GM04503 (cell line): ENCODE measurements at places on chromosomes 16 and 17.

GRCh38 chr17:77404812-77405581 is 264.2 kb downstream of the SEC14L1 start:
- peak; percentile 48 for DNase-seq

GRCh38 chr16:57283959-57284208 is 588 bp downstream of the PLLP start:
- DNase-seq: no peak

GRCh38 chr16:87687126-87687910 is 78.5 kb downstream of the KLHDC4 start:
- no peak for DNase-seq

GRCh38 chr17:13784434-13785095 is 182.8 kb upstream of the HS3ST3A1 start:
- DNase-seq: no peak

DNA sequence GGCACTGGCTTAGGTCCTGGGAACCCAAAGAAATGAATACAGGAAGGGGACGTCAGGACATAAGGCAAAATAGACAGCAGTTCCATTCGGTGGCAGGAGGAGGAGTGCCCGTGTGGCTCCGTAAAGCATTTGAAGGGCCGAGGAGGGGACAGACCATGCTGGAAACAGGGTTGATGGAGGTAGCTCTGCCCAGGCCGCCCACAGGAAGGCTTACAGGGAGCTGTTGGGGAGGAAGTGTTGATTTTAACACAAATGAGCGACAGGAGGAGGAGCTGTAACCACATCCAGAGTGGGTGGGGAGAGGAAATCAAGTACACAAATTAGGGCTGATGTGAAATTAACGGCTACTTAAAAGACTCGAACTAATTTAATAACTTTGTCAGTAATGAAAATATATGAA is 54.6 kb downstream of the RBFOX3 start:
- DNase-seq: no peak

DNA sequence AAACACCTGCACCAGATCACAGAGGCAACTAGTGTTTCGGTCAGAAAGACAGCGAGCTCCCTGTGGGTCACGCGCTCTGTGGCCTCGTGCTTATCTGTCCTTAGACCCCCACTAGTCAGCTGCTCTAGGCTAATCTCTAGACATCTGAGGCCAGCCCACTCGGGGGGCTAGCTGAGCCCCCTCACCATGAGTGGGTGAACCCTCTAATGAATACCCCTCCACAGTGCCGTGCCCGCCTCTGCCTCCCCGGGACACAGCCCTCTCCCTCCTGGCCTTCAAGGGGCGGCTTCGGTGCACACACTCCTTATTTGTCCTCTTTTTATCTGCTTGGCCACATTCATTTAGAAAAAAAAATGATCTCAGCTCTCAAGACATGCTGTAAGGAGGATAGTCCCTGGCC is 320.1 kb downstream of the C16orf95 start:
- DNase-seq: no peak

- DNase-seq: no peak
These were observed 315.2 kb downstream of the FOXL1 start for GRCh38 chr16:86893506-86893905.

GRCh38 chr16:68470461-68471150 is 22.3 kb upstream of the SMPD3 start:
- DNase-seq: no peak

DNA sequence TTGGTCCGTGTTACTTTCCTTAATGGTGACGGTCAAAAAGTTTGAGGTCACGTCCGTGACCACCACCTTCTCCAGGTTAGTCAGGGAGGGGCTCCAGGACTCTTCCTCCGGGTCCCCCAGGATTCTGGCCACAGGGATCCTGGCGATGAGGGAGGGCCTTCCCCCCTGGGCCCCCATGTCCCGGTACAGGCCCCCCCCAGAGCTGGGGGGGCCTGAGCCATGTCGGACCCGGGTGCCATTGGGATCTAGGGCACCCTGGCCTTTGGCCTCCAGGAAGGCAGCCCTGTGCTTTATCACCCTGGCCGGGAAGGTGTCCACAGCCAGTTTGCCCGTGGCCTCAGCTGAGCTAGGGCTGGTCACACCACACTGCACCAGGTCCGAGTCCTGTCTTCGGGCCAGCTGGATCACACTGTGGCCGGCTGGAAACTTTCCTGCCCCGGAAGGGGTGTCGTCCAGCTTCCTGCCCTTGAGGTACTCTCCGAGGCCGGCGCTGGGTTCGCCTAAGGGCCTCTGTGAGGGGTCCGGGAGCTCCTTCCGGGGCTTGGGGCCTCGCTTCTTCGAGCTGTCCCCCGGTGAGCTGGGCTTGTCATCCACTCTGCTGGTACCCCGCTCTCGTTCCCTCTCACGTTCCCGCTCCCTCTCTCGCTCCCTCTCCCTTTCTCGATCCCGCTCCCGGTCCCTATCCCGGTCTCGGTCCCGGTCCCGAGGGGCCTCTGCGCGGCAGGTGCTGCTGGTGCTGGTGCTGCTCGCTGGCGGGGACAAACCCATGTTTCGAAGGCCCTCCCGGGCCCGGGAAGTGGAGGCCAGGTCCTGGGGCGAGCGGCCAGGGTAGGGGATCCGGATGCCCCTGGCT is 2.0 kb downstream of the CBX8 start:
- DNase-seq: no peak

- no peak for DNase-seq
These were observed 218.7 kb downstream of the GSG1L start for GRCh38 chr16:27844826-27845225.

- DNase-seq: no peak
These were observed 2.8 kb downstream of the ZNF48 start for GRCh38 chr16:30397776-30398660.

- no peak for DNase-seq
These were observed at the start of gene PITPNM3 for GRCh38 chr17:6556121-6557039. TSS of gene PITPNM3 (minus strand) at chr17:6556555. CDS start at chr17:6556406, 149 bp downstream.

- no peak for DNase-seq
These were observed 4.8 kb upstream of the HOXB8 start for GRCh38 chr17:48619826-48620449.

DNA sequence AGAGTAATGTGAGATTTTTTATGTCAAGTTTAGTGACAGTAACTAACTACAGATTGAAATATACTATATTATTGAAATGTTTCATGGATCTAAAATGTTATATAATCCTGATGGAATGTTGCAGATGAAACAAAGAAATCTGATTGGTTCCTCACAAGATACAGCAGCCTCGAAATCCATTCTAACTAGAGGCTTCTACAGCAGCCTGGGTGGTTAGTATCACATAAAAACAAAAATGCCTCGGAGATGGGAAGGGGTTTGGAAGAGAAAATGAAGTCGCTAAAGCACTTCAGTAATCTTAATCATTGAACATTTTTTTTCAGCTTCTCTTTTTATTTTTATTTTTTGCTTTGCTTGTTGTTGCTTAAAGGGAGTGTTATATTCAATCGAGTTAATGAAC is 75.2 kb downstream of the TANC2 start:
- no peak for DNase-seq

- no peak for DNase-seq
These were observed 30.5 kb upstream of the JPH3 start for GRCh38 chr16:87571868-87572244.

GRCh38 chr17:69856946-69857345 is 218.1 kb upstream of the KCNJ16 start:
- no peak for DNase-seq

GRCh38 chr16:71995038-71995437 is 5.2 kb downstream of the PKD1L3 start:
- DNase-seq: no peak

DNA sequence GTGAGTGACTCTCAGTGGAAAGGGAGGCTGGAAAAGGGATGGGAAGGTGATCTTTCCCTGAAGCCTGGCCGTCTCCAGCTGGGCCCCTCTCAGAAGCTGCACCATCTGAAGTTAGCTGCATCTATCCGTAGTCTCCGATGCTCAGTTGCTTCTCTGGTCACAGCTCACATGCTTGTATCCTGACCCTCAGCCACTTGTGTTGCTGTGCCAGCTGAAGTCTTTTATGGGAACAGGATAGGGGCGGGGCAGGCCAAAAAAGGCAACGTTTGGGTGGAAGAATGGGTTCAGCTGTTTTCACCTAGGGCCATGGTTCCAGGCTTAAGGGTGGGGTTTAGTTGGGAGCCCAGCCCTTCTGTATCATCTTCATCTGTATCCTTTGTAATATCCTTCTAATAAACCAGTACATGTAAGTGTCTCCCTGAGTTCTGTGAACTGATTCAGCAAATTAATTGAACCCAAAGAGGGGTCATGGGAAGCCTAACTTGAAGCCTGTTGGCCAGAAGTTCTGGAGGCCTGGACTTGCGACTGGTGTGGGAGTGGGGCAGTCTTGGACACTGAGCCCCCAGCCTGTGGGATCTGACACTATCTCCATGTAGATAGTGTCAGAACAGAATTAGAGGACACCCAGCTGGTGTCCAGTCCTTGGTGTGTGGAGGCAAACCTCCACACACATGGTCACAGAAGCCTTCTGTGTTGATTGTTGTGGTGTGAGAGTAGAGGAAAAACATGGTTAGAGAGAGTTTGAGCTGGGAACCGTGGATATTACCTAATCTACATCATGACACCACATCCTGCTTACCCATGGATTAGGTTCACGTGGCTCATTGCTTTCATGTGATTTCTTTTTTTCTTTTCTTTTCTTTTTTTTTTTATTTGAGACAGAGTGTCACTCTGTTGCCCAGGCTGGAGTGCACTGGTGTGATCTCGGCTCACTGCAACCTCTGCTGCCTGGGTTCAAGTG is 49.3 kb upstream of the FBXO47 start:
- DNase-seq: no peak

DNA sequence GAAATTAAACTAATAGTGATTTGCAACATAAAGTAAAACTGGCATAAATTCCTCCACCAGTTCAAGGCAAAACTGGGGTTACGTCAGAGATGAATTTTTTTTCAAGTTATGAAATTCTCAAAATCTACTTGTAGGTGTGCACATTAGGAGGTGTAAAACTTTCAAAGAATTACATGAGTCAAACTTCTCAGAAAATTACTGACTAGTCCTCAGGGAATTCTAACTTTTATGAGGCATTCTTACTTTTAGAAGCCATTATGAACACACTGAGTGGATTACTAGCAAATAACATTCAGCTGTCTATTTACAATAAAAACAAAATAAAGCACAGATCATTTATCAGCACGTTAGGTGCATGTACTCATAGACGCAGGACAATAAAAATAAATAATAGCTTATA is 348.7 kb downstream of the CDH11 start:
- no peak for DNase-seq

GRCh38 chr16:83940630-83941378 is 12.2 kb upstream of the OSGIN1 start:
- no peak for DNase-seq

GRCh38 chr16:85698935-85699558 is 10.3 kb upstream of the GINS2 start:
- DNase-seq: no peak

GRCh38 chr17:80449930-80450576 is 26.4 kb downstream of the NPTX1 start:
- no peak for DNase-seq

GRCh38 chr16:3486506-3487215 is 8.6 kb downstream of the C16orf90 start:
- no peak for DNase-seq

- no peak for DNase-seq
These were observed 131.0 kb downstream of the PRKCB start for GRCh38 chr16:23966597-23967394.

GRCh38 chr16:9380221-9380620 is 288.8 kb downstream of the HAPSTR1 start:
- DNase-seq: no peak

DNA sequence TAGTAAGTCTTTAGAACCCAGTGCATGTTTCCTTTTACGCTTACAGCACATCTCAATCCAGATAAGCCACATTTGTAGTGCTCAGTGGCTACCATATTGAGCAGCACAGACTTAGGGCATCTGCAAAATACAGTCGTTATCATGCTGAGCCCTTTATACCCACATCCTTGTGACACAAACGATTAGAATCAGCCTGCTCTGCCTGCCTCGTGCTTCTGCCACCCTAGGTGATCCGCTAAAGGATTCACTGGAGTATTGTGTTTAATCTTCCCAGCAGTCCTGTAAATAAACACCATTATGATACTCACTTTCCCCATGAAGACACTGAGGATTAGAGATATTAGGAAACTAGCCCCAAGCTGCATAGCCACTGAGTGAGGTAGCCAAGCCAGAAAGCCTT is 51.3 kb upstream of the FA2H start:
- no peak for DNase-seq

- no peak for DNase-seq
These were observed 1.2 kb downstream of the STAT3 start for GRCh38 chr17:42386777-42387657.

- no peak for DNase-seq
These were observed 9.3 kb downstream of the PGAP3 start for GRCh38 chr17:39678340-39679116.

GRCh38 chr17:38701504-38702165 is 3.4 kb upstream of the MLLT6 start:
- no peak for DNase-seq

- DNase-seq: no peak
These were observed 4.5 kb downstream of the TMEM100 start for GRCh38 chr17:55717898-55718735.

- no peak for DNase-seq
These were observed 139.7 kb downstream of the SEC14L1 start for GRCh38 chr17:77280304-77281121.

GRCh38 chr17:1077581-1077985 is 80.7 kb downstream of the TIMM22 start:
- no peak for DNase-seq

DNA sequence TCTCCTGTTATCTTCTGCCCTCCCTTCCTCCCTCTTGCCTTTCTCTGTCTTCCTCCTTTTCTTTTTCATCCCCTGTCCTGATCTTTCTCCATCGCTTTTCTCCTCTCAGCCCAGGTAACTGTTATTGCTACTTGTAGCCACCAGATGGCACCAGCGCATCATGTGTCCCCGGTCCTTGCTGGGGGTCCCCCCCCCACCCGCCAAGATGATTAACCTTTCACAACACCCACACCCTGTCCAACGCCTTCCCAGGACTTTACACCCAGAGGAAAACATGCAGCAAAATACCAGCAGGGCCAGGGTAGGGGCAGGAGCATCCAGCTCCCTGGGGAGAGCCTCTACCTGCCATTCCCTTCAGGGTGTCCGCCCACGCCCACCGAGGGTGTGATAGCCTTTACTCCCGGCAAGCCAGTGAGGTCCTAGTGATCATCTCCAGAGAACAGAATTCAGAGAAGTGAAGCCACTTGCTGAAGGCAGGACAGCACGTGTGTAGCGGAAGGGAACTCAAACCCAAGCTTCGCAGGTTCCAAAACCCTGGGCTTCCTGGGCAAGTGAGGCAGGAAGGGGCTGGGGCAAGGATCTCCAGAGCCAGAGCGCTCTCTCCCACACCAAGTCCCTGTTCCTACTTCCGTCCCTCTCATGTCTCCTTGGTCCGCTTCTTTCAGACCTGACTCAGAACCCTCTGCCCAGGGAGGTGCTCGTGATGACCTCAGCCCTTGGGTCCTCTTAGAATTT is 13.4 kb upstream of the TAC4 start:
- DNase-seq: no peak

- DNase-seq: no peak
These were observed 2.2 kb downstream of the GSPT1 start for GRCh38 chr16:11913425-11914079.

GRCh38 chr17:47413872-47414271 is 90.1 kb downstream of the EFCAB13 start:
- peak; percentile 1 for DNase-seq
